Putamen (tissue), 1 donor: ENCODE measurements at places on chromosomes 16 and 17.
A peak's percentile ranks its signal among the peaks of the same experiment; 100 is the strongest.

GRCh38 chr17:83203472-83204221, 124.2 kb downstream of the METRNL start:
- DNase-seq, result no peak

GRCh38 chr17:5422505-5422904, 2.5 kb downstream of the RPAIN start:
- DNase-seq, result no peak

DNA sequence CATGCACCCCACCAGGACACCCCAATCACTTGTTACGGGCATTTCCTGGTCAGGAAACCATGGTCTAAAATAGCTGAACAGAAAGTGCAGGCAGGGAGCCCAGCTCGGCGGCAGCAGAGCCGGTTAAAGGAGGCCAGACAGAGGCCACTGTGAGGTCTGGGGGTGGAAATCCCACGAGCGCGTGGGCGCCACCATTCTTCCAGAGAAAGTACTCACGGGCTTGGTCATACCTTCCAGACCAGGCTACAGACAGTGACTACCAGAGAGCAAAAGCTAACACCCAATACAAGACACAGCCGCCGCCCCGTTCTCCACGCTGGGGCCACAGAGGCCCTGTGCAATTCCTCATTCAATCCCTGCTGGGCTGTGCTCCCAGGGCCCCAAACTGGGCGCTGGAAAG, 11.9 kb downstream of the CEP131 start:
- DNase-seq, result no peak

DNA sequence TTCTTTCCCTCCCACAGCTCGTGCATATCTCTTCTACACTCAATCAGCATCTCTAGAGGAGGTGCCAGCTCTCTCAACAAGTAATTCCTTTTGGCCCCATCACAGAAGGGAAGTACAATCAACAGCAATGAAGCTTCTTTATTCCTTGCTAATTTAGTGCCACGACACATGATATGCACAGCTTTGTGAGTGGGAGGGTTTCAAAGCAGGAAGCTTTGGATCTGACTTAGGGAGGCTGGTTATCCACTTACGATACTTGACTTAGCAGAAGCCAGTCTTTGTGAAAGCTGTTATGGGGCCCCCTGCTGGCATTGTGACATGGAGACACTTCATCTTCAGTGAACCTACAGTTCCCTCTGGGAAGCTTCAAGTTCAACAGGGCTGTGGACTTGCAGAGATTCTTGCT, 81.0 kb downstream of the TMEM100 start:
- peak; percentile 34 for DNase-seq
